ENCODE measurements at places on chromosomes 1 and 21.

DNA sequence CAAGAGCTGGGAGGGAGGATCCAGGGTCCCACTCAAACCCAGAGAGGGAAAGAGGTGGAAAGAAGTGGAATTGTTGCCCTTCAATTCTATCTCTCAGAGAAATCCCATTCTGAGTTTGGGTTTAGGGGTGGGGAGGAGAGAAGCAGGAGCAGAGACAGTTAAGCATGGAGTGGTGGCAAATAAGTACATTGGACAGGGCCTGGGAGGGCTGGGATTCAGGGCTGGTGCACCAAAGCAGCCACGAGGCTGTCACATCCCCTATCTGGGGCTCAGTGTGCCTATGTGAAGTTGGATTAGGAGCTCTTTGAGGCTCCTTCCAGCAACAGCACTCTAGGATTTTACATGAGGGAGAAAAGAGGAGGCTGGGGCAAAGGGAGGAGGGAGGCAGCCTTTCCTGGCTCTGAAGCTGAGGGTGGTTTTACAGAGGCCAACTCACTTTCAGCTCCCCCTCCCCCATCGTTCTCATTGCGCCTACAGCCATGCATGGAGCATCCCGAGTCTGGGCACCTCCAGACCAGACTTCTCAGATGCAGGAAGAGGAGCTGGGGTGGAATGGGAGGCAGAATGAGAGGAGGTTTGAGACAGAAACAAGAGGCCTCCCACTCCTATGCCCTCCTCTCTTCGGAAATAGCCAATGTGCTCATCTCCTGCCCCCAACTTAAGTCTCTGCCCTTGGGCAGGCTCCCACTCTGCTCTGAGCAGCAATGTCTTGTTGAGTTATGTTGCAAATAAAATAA, 3.0 kb upstream of the SYT6 start:
- no peak for DNase-seq

- DNase-seq = no peak
These were observed 363.1 kb upstream of the ADGRL2 start for GRCh38 chr1:81437649-81438048.

DNA sequence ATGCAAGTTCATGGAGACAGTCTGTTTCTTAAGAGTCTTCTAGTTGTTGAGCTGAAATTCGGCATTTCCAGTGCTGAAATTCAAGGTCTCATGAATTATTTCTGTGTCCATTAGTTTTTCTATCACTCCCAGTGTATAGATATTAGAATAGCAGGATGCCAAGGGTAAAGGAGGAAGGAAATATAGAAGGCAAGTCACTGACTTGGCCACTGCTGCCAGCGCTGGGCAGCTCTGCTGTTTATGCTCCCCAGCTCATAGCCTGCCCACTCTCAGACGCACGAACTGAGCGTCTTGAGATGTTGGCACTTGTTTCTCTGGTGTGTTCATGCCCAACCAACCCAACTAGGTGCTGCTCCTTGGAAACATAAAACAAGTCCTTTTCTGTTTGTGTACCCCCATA, 110.1 kb downstream of the SLC45A1 start:
- no peak for DNase-seq

GRCh38 chr1:228297242-228297641, 89.4 kb downstream of the OBSCN start:
- DNase-seq = no peak

DNA sequence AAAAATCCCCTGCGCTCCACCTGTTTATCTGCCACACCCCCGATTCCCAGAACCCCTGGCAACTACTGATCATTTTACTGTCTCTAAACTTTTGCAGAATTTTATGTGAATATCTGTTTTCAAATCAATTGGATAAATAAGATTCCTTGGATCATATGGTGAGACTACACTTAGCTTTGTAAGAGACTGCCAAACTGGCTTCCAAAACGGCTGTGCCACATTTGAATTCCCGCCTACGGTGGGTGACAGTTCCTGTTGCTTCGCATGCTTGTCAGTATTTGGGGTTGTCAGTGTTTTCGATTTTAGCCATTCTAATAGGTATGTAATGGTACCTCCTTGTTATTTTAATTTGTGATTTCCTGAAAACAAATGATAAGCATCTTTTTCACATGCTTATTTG, 22.7 kb upstream of the FMN2 start:
- DNase-seq = no peak

All from fibroblast of upper back skin (primary cell).